ENCODE measurements at places on chromosomes 7 and 10.

GRCh38 chr7:68176974-68177373, 1180.3 kb downstream of the TYW1 start:
- DNase-seq = peak; percentile 78

GRCh38 chr10:20892011-20892585, 5.0 kb downstream of the NEBL start:
- no peak for DNase-seq

DNA sequence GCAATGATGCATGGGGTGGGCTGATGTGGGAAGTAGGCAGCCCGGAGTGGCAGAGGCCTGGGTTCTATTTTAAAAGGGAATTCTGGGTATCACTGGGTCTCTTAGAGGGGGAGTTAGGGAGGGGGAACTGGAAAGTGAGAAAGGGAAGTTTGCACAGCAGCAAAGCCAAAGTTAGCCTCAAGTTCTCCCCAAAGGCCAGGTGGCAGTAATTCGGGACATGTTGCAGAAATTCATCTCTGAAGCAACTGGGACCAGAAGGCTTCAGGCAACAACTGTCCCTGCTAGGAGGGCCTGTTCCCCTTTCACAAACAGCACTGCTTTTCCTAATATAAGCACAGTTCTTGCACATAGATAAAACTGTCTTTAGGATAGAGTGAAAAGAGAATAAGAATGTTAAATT, 67.4 kb downstream of the NOD1 start:
- DNase-seq = peak; percentile 40

GRCh38 chr7:88224601-88225275, 4.9 kb upstream of the SRI start:
- peak; percentile 65 for DNase-seq

- DNase-seq = no peak
These were observed 157.4 kb upstream of the MAGI2 start for GRCh38 chr7:79610748-79611304.

All from NB4 (cell line).